ENCODE measurements at places on chromosomes 2 and 18.

- peak; percentile 48 for DNase-seq
Observed at GRCh38 chr2:240963868-240964703, 34.3 kb upstream of the SNED1 start.

DNA sequence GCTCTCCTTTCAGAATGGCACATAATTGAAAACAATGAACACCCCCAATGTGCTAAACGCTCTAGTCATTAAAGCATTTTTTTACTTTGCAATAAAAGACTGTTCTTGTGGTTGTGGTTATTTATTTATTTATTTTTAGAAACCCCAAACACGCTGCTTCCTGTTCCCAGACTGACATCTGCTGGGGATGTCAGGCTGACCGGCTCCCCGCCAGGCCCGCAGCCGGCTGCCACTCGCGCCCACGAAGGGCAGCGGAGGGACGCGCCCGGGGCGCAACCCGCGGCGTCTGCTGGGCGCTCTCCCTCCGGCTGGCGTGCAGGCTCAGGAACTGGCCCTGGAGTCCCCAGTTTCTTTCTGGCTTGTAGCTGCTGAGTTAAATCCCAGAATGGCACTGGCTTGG, 83.1 kb upstream of the SP3 start:
- DNase-seq, result no peak

DNA sequence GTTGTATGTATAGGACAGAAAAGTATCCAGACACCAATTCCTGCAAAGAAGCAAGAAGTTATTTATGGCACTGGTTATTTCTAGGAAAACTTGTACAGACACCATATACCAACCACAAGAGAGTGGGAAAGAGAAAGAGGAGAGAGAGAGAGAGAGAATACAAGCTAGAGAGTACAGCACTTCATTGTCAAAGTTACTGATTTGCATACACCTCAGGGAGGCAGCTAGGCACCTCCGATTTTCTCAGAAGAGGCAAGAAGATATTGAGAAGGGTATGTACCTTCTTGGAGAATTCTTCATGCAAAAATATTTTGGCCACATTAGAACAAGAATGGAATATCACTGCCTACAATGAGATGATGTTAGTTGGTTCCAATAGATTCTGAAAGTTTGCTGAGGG, 333.9 kb upstream of the PIK3C3 start:
- no peak for DNase-seq

DNA sequence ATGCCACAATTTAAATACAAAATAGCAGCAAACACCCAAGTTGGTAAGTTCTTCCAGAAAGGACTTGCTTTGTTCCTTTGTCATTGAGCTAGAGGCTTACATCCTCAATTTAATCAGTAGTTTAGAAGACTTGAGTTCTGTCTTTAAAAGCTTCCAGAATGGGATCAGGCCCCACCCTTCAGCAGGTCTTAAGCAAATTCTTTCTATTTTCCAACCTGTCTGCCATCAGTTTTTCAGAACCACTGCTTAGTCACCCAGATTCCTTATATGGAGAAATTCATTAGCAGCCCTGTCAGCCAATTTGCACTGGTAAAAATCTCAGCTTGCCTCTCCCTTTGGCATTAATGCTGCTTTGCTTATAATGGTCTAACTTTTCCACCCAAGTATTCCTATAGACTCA, 263.6 kb upstream of the HNMT start:
- no peak for DNase-seq

GRCh38 chr2:8028036-8028435, 653.8 kb upstream of the ID2 start:
- no peak for DNase-seq

DNA sequence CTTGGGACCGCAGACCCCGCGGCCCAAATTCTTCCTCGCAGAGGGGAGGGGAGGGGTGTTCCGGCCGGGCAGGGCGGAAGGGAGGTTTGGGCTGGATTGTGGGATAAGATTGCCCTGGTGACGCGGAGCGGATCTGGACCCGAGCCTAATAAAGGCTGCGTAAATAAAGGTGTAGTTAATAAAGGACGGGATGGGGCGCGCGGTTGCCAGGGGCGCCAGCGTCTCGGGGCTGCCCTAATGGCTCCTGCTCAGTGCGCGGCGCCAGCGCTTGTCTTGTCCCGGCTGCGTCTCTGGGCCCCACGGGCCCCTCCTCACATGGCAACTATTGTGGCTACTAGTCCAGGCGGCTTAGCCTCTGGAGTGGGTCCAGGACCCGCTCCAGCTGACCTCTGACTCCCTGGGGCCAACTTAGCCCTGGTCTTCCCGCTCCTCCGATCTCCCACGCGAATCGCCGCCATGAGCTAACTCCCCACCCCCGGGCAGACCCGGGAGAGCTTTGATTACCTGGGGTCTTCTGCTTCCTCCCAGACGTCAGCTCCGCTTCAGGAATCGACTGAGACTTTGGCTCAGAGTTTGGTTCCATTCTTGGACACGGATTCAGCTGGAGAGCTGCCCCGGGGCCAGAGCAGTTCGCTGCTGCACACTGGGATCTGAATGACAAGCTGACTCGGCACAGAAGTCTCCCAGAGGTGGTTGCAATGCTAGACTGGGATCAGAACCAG, 36.5 kb downstream of the SLC25A52 start:
- DNase-seq, result no peak

GRCh38 chr18:77201506-77201905, 48.1 kb upstream of the GALR1 start:
- no peak for DNase-seq

GRCh38 chr2:54909001-54909400, 141.2 kb downstream of the RTN4 start:
- no peak for DNase-seq

- DNase-seq, result no peak
Observed at GRCh38 chr2:216477283-216478035, 21.2 kb upstream of the RPL37A start.

DNA sequence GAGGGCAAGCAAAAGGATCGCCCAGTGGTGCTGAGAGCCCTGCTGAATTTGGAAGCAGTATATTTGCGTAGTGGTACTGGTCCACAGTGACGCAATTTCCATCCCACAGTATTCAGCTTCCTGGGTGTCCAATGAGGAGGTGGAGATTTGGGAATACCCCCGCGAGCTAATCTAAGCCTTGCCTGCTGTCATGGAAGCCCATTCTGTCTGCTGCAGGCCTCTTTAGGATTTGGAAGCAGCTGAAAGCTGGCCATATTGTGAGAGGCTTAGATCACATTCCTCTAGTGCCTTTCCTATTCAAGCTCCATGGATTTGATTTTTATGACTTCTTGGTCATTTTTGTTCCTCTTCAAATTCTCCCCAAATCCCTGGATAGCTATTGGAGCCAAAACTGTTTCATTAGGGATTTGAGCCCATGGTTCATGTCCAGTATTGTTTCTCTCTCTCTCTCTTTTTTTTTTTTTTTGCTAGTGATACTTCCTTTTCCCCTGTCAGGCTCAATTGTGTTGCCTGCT, 22.3 kb upstream of the DYNC2LI1 start:
- DNase-seq, result no peak

- no peak for DNase-seq
Observed at GRCh38 chr2:160199683-160200389, at the start of gene ITGB6. TSS of gene ITGB6 (minus strand) at chr2:160200272. CDS start at chr2:160200063, 209 bp downstream.

DNA sequence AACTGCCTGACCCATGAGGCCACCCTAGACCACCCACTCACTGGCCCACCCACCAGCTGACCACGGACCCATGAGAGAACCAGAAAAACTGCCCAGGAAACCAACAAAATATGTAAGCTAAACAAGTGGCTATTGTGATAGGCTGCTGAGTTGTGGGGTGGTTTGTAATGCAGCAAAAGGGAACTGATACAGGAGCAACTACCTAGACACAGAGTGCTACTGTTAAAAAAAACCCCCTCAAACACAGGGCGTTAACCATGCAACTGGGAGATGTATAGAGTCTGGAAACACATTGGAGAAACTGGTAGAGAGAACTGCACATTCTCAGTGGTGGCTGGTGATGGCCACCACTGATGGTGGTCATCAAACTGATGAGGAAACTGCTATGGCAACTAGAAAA, 206.3 kb upstream of the GYPC start:
- no peak for DNase-seq

- no peak for DNase-seq
Observed at GRCh38 chr2:85763831-85764230, 10.0 kb downstream of the ATOH8 start.

- DNase-seq, result no peak
Observed at GRCh38 chr2:170408461-170409163, 230.7 kb downstream of the MYO3B start.

All from breast epithelium (tissue), 4 donors.